Stimulated activated CD8-positive, alpha-beta memory T cell treated with anti-CD3 and anti-CD28 coated beads, Interleukin-4, amount 100 ng/mL, for 4 hours (primary cell): ENCODE measurements at places on chromosomes 1 and 21.

GRCh38 chr1:18256282-18257235 is 149.0 kb downstream of the IGSF21 start:
- no peak for DNase-seq

- DNase-seq, result no peak
Observed at GRCh38 chr1:67552336-67552759, 122.1 kb upstream of the SERBP1 start.

- no peak for DNase-seq
Observed at GRCh38 chr1:211378844-211379243, 52.2 kb downstream of the TRAF5 start.

GRCh38 chr1:34786521-34787325 is 5.7 kb downstream of the GJB3 start:
- peak; percentile 17 for DNase-seq

DNA sequence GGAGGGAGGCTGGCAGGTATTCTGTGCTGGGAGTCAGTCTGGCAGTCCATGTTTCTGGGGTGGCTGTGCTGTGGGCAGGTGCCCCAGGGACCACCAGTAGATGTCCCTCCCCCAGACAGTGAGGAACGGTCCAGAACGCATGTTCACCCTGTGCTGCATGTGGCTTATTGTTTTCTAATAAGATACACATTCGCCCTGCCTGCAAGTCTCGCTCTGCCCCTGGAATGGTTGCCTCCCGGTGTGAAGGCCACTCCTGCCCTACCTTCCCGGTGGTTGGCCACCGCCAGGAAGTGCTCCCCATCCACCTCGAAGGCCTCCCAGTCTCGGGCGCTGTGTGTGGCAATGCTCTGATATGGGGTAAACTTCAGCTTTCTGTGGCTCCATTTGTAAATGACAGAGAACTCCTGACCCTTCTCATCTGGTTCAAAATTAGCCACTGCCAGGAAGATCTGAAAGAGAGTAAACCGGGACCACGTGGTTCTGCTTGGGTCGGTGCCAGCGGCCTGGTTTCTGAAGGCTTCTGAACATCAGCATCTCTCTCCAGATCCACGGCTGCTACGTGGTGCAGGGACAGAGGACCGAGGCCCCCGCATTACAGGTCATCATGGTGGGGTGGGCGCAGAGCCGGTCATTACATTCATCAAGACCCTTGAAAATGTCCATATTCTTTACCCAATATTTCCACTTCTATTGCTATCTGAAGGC is 14.5 kb downstream of the KRTAP10-1 start:
- DNase-seq, result no peak

GRCh38 chr1:7454052-7454815 is 316.9 kb upstream of the VAMP3 start:
- DNase-seq, result no peak

DNA sequence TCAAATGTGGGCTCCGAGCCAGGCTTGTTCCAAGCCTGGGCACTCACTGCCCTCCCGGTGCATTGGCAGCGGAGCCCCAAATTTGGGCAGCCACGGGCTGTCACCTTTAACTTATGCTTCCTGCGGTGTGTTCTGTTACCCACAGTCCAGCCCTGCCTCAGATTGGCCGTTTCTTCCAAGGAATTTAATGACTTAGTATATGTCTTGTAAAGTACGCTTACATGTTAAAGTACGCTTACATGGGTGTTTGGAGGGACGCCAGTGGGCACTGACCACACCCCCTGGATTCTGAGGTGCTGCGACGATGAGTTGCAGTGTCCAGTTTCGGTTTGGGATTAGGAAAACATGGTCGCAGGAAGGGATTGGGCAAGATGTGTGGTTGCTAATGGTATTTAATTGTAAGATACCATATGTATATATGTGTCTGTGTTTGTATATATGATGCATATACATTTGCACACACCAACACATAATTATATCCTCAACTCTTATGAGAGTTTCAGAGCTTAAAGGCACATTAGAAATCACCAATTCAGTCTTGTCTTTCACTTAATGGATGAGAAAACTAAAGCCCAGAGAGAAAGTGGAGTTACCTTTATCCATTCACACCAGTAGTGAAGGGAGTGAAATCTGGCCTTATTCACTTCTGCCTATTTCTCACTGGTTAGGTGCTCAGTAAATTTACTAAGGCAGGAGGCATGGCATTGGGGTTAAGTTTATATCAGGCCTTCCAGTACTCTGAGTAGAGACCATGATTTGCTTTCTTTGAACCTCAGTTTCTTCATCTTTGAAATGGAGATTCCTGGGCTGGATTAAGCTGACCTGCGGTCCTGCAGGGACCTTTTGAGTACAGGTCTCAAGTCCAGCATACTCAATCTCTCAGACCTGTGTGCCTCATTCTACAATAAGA is 1.0 kb downstream of the SMYD2 start:
- DNase-seq, result no peak

DNA sequence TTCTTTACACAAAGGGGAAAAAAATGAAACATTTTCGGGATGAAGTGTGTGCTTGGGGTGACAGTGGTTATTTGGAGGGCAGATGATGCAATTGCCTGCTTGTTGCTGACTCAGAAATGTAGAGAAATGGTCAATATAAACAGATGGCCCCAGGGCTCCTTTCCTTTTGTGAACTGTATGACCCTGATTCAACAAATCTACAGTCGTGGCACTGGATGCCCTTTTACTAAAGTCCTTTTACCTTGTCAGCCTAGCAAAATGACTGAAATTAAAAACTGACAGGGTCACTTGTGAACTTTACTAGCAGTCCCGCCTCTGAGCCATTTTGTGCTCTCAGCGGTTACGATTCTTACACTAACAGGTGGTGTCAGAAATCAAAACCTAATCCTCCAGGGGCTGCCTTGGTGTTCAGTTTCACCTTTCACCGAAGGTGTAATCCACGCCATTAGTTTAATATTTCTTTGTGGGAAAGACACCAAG is 49.8 kb downstream of the GREM2 start:
- no peak for DNase-seq
